Activated T-cell treated with anti-CD3 and anti-CD28 coated beads, Interleukin-2, amount 50 U/mL, for 72 hours (primary cell): ENCODE measurements at places on chromosomes 3 and 15. TPM values are rescaled to one million over a fixed set of nuclear protein-coding genes. Genes with fewer than 3 reads are reported as not detected.

The A4GNT gene
- total RNA-seq: not detected

The MEIS2 gene
- 0.19 TPM for total RNA-seq

The CAMKV gene
- 0.50 TPM for total RNA-seq

The GOLGA6D gene
- 0.55 TPM for total RNA-seq

The COX5A gene
- 241 TPM for total RNA-seq

DNA sequence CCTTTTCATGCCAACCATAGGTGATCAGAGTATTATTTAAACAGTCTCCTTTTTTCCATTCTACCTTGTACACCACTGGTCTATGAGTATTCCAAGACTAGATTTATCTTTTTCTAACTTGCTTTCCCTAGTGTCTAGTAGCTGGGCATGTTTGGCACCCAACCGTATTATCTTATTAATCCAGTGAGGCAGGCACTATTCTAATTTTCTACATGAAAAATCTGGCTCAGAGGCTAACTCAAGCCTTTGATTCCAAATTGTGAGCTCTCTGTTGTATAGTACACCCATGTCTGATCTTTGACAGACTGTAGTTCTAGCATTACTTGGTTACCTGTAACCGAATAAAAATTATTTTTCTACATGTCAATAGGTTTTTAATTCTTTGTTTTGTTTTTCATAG, 76.7 kb upstream of the PLXND1 start:
- no peaks in the 10 kb centered on the region for H3K4me1 ChIP-seq
- H3K4me3 ChIP-seq: no peak overlapping the region
- H3K27ac ChIP-seq: no peak overlapping the region
- no peaks in the 10 kb centered on the region for H3K36me3 ChIP-seq

- H3K27ac ChIP-seq: no peak overlapping the region
- no peaks in the 10 kb centered on the region for H3K4me1 ChIP-seq
- peaks cover 2% of the 10 kb centered on the region for H3K36me3 ChIP-seq
These were observed 32.1 kb upstream of the HEG1 start for GRCh38 chr3:125087768-125088391.

- H3K27me3 ChIP-seq: no peaks in the 10 kb centered on the region
- H3K36me3 ChIP-seq: no peaks in the 10 kb centered on the region
- H3K4me1 ChIP-seq: no peaks in the 10 kb centered on the region
- no peak for DNase-seq
These were observed 33.9 kb upstream of the CHRM5 start for GRCh38 chr15:33934396-33934795.

GRCh38 chr15:94834000-94834399, 602.6 kb downstream of the MCTP2 start:
- no peak overlapping the region for H3K4me3 ChIP-seq
- DNase-seq: no peak
- no peaks in the 10 kb centered on the region for H3K27me3 ChIP-seq

DNA sequence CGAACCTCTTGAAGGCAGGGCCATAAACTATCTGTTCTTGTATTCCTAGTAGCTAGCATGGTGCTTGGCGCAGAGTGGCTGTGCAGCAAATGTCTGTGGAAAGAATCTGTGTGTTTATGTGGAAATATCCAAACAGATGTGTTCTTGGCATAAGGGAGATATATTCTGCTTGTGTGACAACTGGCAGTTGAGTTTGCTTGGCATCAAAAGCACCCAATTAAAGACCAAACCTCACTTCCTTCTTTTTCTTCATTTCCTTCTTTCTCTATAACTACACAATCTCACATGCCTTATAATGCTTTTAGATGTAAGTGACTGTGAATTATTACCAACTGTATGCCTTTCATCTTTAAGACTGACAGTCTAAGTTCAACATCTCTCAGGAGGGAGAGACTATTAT, 296.5 kb downstream of the SLC9A9 start:
- H3K4me3 ChIP-seq: no peak overlapping the region
- no peaks in the 10 kb centered on the region for H3K4me1 ChIP-seq
- no peak overlapping the region for H3K27ac ChIP-seq
- peaks cover 3% of the 10 kb centered on the region for H3K36me3 ChIP-seq
- H3K27me3 ChIP-seq: no peaks in the 10 kb centered on the region
- no peak for DNase-seq

DNA sequence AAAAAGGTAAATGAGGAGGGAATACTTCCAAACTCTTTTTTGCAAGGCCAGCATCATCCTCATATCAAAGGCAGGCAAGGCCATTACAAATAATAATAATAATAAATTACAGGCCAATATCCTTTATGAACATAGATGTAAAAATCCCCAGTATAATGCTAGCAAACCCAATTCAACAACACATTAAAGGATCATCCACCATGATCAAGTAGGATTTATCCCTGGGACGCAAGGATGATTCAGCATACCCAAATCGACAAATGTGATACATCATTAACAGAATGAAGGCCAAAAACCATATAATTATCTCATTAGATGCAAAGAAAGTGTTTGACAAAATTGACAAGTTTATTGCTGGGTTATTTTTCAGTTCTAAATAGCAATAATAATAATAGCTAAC, 53.6 kb downstream of the GHSR start:
- DNase-seq: no peak
- H3K36me3 ChIP-seq: no peaks in the 10 kb centered on the region
- no peaks in the 10 kb centered on the region for H3K27me3 ChIP-seq
- H3K4me1 ChIP-seq: no peaks in the 10 kb centered on the region

GRCh38 chr3:193638833-193639232, 45.8 kb downstream of the OPA1 start:
- no peak overlapping the region for H3K27ac ChIP-seq
- DNase-seq: no peak
- H3K27me3 ChIP-seq: no peaks in the 10 kb centered on the region
- no peaks in the 10 kb centered on the region for H3K4me1 ChIP-seq
- H3K36me3 ChIP-seq: peaks cover 14% of the 10 kb centered on the region
- H3K4me3 ChIP-seq: no peak overlapping the region

- H3K27ac ChIP-seq: peak overlapping the region; percentile 96
- peak; percentile 89 for DNase-seq
- peaks cover 46% of the 10 kb centered on the region for H3K4me1 ChIP-seq
- H3K36me3 ChIP-seq: peaks cover 2% of the 10 kb centered on the region
These were observed 924 bp upstream of the SIN3A start for GRCh38 chr15:75452364-75452864.

- H3K4me1 ChIP-seq: no peaks in the 10 kb centered on the region
- no peaks in the 10 kb centered on the region for H3K27me3 ChIP-seq
- H3K4me3 ChIP-seq: no peak overlapping the region
- H3K36me3 ChIP-seq: no peaks in the 10 kb centered on the region
- DNase-seq: no peak
These were observed 144.3 kb downstream of the OPA1 start for GRCh38 chr3:193737191-193737751.

DNA sequence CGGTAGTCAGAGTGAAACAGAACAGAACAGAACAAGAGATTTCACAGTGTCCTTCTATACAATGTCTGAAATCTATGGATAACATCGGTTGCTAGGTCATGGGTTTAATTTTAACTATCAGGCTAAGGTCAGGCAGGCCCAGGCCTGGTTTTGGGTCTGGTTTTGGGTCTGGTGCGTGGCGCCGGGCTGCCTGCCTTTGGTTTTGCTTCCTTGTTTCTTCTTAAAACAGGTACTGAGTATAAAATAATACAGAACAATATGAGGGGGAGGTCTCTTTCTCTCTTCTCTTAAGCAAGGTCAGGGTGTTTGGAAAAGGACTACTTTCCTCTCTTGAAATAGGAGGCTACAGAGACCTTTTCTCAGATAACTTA, 1.4 kb downstream of the AEN start:
- H3K4me3 ChIP-seq: peak overlapping the region; percentile 99
- H3K27me3 ChIP-seq: peaks cover 9% of the 10 kb centered on the region
- peaks cover 13% of the 10 kb centered on the region for H3K36me3 ChIP-seq
- H3K27ac ChIP-seq: peak overlapping the region; percentile 99
- peaks cover 69% of the 10 kb centered on the region for H3K4me1 ChIP-seq
